WTC11 (cell line): ENCODE measurements at places on chromosomes 7 and 10. TPM values are rescaled to one million over a fixed set of nuclear protein-coding genes. Genes with fewer than 3 reads are reported as not detected.
A peak's percentile ranks its signal among the peaks of the same experiment; 100 is the strongest.

GRCh38 chr10:122850705-122851640 is 5.3 kb upstream of the CUZD1 start:
- H3K36me3 ChIP-seq: peaks cover 27% of the 10 kb centered on the region
- H3K27ac ChIP-seq: peak overlapping the region; percentile 13; the same call in 1 of the 2 replicates
- no peaks in the 10 kb centered on the region for H3K27me3 ChIP-seq
- H3K4me1 ChIP-seq: peaks cover 46% of the 10 kb centered on the region
- H3K4me3 ChIP-seq: no peak overlapping the region
- DNase-seq: no peak

ZPBP gene
- total RNA-seq: not detected in 3 replicates

MACROH2A2 gene
- 33.0 to 35.4 TPM (median 33.5 TPM) in 3 replicates for total RNA-seq

DNA sequence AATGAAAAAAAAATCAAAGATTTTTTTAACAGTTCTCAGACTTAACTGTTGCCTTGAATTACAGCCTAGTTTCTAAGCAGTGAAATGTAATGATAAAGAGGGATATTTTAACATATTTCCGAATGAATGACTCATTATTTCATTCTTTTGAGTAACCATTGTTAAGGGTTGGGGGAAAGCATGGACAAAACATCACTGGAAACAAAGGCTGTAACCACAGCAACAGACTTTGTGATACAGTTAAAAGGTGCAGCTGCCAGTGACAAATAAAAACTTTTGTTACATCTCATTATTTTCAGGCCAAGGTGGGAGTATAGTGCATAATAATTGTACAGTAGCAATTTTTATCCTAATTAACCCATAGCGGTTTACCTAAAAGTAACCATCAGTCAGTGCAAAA is 172.6 kb downstream of the LRRTM3 start:
- DNase-seq: no peak
- peak overlapping the region; percentile 48 for H3K27ac ChIP-seq
- peaks cover 27% of the 10 kb centered on the region for H3K4me1 ChIP-seq

GRCh38 chr7:98192781-98193457 is 18.3 kb upstream of the BHLHA15 start:
- no peaks in the 10 kb centered on the region for H3K27me3 ChIP-seq
- H3K4me3 ChIP-seq: no peak overlapping the region
- H3K27ac ChIP-seq: no peak overlapping the region
- no peaks in the 10 kb centered on the region for H3K4me1 ChIP-seq
- DNase-seq: no peak
- peaks cover 23% of the 10 kb centered on the region for H3K36me3 ChIP-seq

GRB10 gene
- total RNA-seq: 66.0 to 103 TPM (median 67.3 TPM) in 3 replicates

KEL gene
- 0.87 to 2.8 TPM (median 2.5 TPM) in 3 replicates for total RNA-seq

DIP2C gene
- total RNA-seq: 10.9 to 11.0 TPM (median 11.0 TPM) in 3 replicates
